ACHN (cell line): ENCODE measurements at places on chromosomes 2 and 18.

- DNase-seq, result no peak
These were observed 270.0 kb downstream of the AGAP1 start for GRCh38 chr2:235763816-235764215.

DNA sequence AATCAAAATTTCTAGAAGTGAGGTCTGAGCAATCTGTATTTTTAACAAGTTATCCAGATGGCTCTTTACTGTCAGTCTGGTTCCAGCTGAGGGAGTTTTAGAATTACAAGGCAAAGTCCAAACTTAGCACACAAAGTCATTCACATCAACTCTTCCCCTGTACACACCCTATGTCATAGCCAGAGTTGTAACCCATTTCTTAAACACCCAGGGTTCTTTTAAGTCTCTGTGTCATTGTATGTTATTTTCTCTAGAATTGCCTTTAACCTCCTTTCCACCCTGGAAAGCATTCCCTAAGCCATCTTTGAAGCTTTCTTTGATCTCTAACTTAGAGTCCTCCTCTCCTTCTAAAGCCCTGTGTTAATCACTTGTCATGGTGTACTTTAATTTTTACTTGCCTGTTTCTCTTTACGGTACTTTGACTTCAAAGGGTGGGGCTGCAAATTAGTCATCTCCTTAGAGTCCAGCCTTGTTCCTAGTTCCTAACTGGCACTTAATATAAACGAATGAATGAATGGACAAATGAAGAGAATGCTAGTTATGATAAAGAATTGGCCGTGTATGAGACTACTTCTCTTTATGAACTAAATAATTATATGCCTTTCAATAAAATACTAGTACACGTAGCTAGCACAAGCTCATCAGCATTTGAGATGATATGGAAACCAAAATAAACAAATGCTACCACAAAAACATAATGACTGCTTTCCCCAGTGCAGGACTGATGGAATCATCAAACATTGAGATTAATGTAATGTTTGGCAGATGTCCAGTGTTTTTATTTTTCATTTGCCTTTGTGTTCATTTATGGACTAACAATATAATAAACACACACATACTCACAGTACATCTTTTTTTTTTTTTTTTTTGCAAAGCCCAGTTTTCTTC is 11.9 kb upstream of the ACTR3 start:
- peak; percentile 38 for DNase-seq

- no peak for DNase-seq
These were observed 154.1 kb downstream of the VAPA start for GRCh38 chr18:10067670-10068659.

GRCh38 chr18:73749304-73749703 is 398.3 kb downstream of the FBXO15 start:
- DNase-seq, result no peak

DNA sequence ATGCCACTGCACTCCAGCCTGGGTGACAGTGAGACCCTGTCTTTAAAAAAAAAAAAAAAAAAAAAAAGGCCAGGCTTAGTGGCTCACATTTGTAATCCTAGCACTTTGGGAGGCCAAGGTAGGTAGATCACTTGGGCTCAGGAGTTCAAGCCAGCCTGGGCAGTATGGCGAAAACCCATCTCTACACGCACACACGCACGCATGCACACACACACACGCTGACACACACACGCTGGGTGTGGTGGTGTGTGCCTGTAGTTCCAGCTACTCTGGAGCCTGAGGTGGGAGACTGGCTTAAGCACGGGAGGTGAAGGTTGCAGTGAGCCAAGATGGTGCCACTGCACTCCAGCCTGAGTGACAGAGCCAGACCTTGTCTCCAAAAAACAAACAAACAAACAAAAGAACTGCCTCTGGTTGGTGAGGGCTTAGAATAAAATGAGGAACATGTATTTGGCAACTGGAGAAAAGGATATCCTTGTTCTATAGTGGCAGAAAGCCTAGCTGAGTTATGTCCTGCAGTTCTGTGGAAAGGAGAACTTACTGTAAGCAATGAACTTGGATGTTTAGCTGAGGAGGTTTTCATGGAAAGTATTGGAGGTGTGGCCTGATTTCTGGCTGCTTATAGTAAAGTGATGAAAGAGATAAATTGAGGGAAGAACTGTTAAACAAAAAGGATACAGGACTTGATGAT is 34.0 kb downstream of the HAT1 start:
- DNase-seq, result no peak

DNA sequence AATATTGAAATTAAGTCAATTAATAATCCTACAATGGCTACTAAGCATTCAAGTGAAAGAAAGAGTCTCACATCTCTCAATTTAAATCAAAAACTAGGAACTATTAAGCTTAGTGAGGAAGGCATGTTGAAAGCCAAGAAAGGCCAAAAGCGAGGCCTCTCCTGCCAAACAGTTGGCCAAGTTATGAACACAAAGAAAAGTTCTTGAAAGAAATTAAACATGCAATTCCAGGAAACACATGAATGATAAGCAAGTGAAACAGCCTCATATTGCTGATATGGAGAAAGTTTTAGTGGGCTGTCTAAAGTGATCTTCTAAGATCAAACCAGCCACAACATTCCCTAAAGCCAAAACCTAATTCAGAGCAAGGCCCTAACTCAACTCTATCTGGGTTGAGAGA is 11.8 kb downstream of the RDH14 start:
- no peak for DNase-seq

GRCh38 chr18:22088029-22088428 is 81.4 kb upstream of the GATA6 start:
- DNase-seq, result no peak

DNA sequence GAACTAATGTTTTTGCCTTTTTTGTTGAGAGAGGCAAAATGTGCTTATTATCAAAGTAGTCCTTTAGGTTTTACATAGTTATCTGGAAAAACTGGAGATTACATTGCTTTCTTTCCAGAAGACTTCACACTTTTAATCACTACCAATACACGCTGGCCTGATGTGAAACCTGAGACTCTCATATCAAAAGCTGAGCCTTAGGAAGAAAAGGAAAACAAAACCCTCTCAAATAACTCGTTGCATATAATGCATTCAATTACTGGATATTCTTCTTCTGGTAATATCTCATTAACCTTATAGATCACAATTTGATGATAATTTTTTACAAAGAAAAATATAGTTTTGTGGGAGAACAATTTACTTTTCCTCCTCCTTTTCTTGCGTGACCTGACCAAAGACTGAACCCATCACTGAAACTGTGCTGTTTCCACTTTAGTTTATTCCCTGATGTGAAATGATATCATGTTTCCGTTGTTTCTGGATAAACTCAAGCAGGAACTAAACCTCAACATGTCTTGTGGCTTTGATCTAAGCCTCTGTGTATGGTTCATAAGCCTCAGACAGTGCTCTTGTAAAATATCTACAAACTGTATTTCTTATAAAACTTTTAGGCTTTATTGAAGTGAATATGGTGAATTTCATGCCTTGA is 332.4 kb downstream of the GULP1 start:
- DNase-seq, result no peak

DNA sequence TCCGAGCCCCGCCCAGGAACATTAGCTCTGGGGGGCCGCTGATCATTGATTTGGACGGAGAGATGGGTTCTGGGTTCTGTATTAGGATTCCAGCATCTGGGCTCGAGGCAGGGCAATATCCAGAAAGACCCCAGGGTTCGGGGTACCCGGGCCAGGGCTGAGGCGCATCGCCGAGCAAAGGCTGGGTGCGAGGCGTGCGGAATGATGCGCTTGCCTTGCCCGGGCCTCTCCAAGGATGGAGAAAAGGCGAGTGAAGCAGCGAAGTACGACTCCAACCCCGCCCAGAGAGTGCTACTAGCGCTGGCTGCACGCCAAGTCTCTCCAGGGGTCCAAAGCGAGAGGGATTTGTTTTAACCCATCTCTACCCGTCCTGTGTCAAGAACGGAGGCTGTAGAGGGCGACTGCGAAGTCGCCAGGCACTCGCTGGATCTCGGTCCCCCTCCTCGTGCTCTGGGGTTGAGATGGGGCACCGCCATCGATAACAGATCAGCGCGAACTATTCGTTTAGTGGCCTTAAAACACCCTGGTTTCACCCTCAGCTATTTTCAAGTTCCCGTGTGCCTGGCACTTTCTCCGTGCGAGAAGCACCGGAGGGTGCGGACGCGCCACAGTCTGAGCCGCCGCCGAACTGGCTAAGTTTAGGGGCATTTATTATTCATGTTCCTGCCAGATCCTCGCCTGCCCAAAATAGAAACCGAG is 1.9 kb downstream of the ADCYAP1 start:
- no peak for DNase-seq

DNA sequence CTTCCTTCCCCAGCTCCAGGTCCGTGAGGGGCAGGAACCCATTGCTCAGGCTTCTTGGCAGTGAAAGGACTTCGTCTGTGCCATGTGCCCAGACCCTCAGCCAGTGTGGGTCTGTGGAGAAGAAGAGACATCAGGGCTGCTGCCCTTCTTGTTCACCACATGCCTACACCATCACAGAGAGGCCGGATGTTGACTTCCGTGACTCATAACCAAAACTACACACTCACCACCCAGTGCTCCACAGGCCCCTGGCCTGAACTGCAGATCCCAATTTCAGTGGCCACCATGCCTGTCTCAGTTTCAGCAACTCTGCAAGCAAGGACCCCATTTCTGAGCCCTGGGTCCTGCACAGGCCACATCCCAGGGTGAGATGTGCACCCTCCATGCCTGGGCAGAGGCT is 332.6 kb upstream of the SALL3 start:
- DNase-seq, result no peak

GRCh38 chr18:75377258-75377657 is 50.2 kb downstream of the SMIM21 start:
- DNase-seq, result peak; percentile 1

GRCh38 chr2:181770150-181770549 is 89.8 kb upstream of the NEUROD1 start:
- DNase-seq, result no peak

DNA sequence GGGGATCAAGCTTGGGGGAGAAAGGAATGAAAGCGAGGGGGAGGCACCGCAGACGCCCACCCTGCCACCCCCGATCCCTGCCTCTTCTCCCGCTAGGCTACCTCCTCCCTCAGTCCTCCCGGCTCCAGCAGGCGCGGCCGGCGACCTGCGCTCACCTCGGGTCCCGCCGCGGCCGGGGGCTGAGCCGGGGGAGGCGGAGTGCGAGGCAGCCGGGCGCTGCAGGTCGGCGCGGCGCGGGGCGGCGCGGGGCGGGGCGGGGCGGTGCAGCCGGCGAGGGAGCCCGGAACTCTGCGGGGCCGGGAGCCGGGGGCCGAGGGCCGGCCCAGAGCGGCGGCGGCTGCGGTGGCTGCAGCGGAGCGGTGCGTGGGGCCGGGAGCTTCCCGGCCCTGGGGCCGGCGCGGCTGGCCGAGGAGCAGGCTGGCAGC is 477 bp downstream of the ACVR1 start:
- DNase-seq, result peak; percentile 57

DNA sequence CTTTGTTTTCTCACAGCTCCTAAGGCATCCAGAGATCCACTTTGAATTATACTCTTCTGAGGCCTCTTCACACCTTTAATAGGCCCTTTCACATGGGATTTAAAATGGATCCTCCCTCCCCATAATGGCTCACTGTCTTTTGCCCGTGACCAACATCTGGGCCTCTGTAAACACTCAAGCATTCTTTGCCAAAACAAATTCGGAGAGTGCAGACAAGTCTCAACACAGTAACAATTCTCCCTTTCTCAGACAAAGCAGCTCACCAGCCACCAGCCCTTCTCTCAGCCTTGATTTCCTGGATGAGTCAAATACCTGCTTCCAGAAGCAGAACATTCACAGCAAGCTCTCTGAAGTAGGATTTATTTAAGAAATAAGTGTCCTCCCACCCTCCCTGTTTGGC is 14.0 kb upstream of the IMP4 start:
- DNase-seq, result no peak

DNA sequence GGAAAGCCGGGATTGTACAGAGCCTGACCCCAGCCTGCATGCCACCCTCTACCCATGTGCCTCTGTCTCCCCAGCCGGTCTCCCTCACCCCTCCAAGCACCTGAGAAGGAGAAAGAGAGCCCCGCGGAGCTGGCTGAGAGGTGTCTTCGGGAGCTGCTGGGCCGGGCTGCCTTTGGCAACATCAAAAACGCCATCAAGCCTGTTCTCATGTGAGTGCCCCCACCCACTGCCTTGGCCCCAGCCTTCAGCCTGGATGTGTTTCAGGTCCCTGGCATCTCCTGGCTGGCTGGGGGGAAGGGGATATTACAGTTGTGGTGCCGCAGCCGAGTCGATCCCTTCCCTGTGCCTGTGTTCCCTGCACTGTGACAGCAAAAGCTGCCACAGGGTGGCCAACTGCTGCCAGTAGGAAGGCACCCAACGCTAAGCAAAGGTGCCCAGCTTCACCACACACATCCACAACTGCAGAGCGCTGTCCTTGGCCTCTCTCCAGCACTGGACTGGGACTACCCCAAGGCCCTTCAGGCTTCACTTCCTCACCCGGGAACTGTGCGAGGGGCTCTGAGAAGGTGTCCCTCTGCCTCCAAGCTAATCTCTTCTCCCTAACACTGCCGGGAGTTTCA is 38.4 kb downstream of the POMC start:
- DNase-seq, result no peak

- no peak for DNase-seq
These were observed 18.0 kb downstream of the PAX3 start for GRCh38 chr2:222280795-222281194.

DNA sequence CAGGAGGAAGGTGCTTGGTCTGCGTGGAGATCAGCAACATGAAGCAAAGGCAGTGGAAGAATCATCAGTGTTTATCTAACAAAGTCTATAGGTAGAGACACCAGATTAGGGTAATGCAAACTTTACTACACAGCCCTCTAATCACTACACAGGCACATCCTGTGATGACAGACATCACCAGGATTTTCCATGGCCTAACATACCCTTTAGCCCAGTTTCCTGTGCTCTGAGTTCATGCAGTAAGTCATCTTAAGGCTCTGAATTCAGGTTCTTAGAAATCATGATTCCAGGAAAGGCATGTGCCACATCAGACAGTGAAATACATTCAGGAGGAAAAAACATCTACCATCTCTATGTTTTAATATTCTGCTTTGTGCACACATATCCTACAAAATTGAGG is 708.5 kb upstream of the SLC8A1 start:
- no peak for DNase-seq

DNA sequence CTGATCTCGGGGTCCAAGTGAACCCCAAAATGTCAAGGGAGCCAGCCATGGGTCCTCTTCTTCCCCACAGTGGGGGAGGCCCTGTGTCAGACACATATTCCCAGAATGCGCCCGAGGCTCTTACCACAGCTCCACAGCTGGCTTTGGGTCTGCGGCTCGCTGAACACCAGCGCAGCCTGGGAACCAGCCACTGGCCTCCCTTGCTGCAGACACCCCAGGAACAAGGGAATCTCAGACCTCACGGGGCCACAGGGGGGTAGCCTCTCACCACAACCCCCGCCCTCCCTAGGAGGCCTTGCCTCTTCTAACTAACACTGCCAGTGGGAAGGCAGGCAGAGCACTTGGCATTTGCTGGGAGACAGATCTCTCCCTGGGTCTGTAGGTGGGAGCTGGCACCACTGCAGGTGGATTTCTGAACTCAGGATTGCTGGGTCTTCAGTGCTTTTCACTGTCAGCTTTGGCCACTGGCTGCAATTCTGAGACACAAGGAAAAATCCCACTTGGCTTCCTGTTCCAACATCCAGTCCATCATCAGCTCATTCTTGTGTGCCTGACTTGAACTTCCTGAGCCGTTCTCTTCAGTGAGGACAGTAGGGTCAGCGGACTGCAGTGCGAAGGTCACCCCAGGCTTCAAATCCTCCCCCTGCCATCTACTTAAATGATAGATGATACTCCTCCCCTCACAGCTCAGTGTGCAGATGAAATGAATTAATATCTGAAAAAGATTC is 128.7 kb downstream of the CAPN13 start:
- DNase-seq, result no peak
